ENCODE measurements at places on chromosomes 12 and 14.

DNA sequence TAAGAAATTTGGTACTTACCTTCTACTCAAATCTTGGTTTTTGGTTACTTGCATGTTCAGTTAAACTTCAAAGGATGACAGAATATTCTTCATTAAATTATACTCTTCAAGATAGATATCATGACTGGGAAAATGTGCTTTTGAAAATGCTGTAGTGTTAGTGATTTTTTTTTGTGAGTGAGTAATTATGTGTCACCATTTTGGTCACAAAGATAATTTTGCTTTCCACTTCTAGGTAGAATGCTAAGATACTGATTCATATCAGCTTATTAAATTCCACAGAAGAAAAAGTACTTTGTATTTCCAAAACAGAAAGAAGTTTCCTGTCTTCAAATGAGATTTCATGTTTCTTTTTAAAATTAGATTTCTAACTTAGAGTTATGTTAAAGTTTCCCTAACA lies 61.2 kb downstream of the ATXN7L3B start:
- no peak for DNase-seq

- DNase-seq, result no peak
These were observed 124.1 kb downstream of the SSPN start for GRCh38 chr12:26319511-26319910.

DNA sequence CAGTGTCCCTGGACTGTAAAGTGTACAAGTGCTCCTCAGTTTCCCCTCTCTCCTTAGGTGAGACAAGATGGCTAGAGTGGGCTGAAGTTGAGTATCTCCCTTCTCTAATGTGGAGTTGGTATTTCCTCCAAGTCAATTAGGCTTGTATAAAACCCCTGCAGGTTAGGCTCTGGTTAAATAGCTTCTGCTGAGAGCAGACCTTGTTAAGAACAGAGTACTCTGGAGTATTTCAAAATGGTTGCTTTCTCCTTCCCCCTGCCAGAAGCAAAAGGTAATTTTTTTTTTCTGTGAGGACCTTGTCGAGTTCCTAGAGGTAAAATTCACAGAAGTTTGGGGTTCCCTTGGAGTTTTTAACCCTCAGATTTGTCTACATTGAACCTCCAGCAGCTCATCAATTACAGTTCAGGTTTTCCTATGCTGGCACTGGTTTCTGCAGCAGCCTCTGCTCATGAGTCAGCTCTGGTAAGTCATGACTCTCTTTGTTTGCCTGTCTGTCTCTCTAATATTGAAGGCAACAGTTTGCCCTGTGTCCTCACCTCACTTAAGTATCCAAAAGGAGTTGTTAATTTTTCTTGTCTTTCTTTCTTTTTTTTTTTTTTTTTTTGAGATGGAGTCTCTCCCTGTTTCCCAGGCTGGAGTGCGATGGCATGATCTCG lies 27.8 kb upstream of the GLIPR1 start:
- no peak for DNase-seq

DNA sequence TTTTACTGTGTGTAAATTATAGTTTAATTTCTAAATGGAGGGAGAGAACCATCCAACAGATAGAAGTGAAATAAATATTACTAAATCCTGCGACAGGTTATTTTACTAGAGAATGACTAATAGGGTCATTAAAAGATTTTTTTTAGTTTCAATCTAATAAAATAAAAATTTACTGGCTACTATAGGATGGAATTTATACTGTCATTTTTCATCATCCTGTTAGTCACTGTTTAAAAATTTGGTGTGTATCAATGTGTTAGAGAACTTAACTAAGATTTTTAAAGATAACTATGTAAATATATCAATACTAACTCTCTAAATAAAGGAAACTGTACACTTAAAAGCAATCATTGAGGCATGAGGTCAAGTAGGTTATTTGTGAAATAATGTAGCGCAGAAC lies 41.1 kb upstream of the CDKN3 start:
- DNase-seq, result no peak

DNA sequence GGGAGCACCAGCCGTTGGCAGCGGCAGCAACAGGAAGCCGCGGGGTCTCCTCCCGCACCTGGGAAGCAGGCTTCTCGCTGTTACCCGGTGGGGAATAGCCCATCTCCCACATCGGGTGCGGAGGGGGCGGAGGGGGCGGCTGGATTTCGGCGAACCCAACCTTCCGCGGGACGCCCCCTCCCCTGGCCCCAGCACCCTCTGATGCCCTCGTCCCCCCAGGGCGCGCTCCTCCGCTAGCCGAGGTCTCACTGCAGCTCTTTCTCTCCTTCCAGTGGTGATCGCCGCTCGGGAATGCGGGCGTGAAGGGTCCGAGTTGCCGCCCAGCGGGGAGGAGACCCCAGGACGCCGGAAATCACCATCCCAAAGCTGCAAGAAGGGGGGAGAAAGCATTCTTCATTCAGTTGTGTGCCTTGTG lies 303 bp downstream of the SAMD4A start:
- DNase-seq, result no peak

DNA sequence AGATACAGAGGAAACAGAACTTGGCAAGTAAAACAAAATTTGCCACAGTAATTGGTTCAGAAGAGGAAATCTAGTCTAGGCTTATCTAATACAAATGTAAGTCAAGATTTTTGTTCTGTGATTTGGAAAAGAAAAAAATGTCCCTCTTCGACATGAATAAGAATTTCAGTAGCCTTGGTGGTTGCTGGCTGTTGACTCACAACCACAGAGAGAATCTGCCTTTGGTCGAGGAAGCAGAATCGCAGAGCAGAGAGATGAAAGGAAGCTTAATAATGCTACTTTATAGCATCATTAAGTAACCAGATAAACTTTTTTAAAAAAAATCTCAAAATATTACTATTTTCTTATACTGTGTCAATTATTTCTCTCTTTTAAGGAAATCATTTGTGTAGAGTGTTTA lies 1096.6 kb downstream of the FLRT2 start:
- no peak for DNase-seq

DNA sequence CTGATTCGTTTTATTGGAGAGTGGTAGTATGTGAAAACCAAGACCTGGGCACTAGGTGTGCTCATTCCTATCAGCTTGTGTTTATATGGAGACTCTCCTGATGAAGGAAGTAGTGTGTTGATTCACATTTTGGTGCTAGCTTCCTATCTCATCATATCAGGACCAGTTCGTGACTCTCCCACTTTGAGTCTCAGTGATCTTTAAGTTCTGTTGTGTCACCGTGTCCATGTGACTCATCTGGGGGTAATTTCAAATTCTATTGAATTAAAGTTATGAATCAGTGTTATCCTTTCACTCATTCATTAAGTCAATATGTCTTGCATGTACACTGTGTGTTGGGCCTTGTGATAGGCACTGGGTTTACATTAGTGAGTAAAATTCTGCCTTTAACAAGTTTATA lies 180.2 kb downstream of the CACNA1C start:
- no peak for DNase-seq

DNA sequence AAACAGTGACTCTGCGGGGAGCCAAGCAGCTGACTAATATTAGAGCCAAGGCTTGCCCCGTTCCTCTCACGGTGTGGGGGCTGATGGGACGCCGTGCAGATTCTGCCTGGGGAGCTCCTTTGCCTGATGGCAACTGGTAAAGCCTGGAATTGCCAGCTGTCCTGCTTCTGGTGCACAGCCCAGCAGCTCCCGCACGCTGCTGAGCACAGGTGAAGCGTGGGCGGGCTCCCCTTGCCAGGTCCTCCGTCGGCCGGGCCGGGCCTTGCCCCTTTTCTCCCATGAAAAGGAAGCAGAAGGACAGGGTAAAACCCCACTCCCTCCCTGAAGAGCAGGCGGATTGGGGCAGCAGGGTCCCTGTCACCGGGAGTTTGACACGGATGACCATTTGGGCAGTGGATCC lies 79.0 kb downstream of the WDR20 start:
- DNase-seq, result no peak

- peak; percentile 99 for DNase-seq
These were observed 136.3 kb downstream of the SCARB1 start for GRCh38 chr12:124727264-124727800.

DNA sequence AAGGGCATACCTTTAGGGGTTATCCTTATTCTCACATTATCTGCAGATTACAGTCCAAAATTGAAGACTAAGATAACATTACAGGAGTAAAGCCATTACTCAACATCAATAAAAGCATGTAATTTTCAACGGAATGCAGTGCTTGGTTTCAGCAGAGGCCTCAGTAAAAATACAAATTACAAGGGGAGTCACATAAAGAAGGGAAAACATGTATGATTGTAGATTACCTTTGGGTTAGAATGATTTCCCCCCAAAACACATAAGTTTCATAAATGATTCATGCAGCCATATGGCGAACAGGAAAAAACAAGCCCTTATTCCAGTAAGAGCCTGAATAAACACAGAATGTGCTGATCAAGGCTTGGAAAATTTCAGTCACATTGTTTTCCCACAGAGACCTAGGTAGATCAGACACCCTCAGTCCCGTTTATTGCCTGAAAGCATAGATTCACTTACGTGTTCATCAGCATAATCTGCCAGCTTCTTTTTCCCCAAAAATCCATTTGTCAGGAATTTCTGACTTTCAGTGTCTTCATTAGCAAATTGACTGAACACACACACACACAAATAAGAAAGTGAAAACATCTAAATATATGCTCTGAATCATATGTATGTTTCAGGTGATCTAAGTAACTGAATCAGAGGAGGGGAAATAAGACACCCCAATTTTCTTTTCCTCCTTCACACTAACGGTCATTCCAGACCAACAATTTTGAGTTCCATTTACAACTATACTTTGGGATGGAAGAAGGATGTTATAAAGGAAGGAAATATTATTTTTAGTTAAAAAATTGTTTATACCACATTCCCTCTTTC lies 37.5 kb downstream of the SLC38A4 start:
- DNase-seq, result no peak

- no peak for DNase-seq
These were observed 26.4 kb upstream of the NUDT14 start for GRCh38 chr14:105207460-105207901.

GRCh38 chr12:7142056-7142644 lies 12.0 kb downstream of the CLSTN3 start:
- DNase-seq, result peak; percentile 60

DNA sequence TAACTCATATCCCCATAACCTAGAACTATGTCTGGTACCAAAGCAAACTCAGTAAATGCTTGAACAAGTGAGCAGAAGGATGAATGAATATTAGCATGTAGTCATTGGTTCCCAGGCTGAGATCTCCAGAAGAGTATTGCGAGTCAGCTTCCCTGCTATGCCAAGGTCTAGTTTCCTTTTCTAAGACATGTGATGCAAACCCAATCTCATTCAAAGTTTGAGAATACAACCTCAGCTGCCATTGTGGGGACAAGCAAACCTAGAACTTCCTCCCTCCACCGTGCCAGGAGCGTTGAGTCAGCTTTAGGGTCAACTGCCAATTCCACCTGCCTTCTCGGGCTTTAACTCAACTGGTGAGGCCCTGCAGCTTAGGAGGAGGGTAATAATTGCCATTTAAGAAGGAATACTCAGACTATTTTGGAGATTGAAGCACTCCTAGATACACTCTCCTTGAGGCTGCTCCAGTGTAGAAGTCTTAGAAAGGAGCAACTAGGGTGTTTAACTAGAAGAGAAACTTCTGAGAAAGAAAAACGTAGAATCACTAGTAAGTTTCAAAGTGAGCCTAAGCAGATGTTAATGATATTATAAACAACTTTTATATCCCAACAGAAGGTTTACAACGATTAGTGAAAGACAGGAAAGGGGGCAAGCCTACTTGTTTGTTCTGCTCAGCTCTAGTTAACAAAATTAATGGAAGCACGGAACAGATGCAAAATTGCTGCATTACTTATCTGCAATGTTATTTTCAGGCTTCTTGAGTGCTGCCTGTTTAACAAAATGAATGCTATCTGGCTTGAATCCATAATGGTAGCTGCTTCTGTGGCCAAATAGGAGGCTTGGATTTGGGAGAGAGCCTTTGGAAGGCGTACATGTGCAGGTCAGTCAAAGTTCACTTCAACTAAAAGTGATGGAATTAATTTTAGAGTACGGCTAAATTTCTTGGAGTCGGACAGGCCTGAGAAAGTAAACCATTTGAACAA lies 96.9 kb downstream of the HELB start:
- DNase-seq, result peak; percentile 90

DNA sequence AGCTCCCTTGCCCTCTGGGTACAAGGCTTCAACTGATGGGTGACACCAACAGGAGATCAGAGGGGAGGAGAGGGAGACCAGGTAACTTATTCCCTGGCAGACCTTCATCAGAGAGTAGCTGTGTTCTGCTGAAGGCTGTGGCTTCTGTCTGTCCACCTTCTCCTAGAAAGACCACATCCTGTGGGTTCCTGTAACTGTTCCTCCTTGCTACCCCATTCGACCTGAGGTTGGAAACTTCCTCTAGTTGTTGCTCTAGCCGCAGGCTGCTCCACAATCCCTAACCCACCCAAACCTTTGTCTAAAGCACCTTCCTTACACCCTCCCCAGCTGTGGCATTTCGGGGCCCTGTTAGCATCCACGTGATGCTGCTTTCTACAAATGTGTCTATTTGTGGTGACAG lies 454.2 kb downstream of the DPF3 start:
- DNase-seq, result peak; percentile 52

- DNase-seq, result no peak
These were observed 175.9 kb downstream of the TRHDE start for GRCh38 chr12:72448089-72448488.

DNA sequence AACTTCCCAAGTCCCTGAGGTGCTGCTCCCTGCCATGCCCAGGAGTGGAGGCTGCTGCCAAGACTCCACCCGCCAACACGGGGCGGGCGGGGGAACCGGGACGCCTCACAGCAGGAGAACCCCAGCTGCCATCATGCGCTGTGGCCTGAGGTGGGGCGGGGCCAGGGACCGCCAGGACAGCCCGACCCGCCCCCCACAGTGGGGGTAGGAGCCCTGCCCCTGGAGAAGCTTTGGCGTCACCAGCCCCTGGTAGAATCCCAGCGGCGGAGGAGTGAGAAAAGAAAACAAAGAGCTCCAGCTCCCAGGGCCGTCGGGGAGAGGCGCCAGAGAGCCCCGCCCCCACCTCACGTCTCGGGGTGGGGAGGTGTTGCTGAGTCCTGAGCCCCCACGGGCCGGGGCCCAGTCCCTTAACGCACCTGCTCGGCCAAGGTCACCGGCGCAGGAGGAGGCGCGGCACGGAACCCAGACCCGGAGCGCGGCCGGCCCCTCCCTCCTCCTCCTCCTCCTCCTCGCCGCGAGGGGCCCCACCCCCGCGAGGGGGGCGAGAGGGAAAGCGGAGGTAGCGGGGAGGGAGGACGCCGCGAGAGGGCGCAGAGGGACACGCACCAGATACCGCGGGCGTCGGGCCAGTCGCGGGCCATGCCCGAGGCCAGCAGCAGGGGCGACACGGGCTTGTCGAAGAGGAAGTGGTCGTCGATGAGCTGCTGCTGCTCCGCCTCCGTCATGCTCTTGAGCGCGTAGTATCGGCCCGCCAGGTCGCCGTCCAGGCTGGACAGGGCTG lies 1.8 kb downstream of the CKB start:
- DNase-seq, result peak; percentile 72
